ENCODE measurements at places on chromosomes 1 and 21.
A peak's percentile ranks its signal among the peaks of the same experiment; 100 is the strongest.

DNA sequence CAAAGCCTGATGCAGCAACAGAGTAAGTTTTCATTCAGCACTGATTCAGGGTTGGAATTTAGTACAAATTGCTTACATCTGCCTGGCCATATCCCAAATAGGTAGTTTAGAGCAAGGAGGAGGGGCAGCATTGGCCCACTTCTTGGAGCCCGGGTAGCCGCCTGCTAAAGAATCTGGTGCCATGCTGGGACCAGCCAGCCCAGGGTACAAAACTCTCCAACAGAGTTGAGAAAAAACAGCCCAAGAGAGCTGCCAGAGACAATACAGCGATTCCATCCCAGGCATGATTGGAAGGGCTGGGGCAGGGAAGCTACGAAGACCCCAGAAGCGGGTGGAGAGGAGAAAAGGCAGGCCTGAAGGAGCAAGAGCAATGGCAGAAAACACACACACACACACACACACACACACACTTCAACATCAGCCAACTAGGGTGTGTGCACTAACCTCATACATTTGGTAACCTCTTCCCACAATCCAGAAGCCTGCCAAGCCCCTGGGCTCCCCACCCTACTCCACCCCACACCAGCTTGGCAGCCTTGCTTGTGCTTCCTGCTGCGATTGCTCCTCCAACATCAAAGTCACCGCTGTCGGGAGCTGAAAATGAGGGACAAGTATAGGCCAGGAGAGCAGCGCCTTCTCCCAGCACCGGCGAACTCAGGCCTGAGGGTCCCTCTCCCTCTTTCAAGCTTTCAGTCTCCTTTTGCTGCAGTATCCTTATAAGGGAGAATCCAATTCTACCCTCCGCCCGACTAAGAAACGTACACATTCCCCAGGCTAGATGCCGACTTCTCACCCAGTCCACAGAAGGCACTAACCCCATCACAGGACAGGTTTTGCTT lies 1.2 kb downstream of the PIK3C2B start:
- peak; percentile 65 for DNase-seq

DNA sequence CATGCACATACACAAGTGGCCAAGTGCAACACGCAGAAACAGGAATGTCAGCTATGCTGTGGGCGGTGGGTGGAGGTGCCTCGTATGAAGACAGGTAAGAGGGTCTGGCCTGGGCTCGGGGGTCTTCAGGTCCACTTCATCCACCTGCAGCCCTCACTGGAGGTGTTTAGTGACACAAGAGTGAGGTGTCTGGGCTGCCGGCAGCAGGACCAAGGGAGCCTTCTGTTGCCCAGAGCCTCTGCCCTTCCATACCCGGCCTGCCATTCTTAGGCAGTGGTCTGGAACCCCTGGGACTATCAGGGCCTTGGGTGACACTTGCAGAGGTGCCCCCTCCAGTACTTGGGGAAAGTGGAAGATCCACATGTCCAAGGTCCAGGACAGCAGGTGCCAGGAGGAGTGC lies 21.7 kb upstream of the ACTRT2 start:
- no peak for DNase-seq

GRCh38 chr21:15014221-15014620 lies 50.6 kb downstream of the NRIP1 start:
- no peak for DNase-seq

DNA sequence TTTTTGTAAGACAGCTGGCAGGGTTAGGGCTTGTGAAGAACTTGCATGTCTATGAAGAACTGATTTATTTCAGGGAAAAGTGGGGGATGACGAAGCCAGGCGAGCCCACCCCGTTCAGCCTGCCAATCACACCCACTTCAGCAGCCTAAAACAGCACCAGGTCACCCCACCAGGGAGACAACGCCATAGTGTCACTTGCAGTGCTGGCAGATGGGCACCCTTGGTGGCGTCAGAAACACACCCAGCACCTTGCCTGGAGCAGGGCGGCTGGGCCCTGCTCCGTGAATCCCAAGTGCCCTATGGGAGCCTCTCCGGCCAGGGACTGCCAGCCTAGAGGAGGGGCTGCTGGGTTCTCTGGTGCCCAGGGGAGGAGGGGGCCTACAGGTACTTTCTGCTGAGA lies 5.0 kb upstream of the NADK start:
- DNase-seq, result no peak

GRCh38 chr1:111101854-111102642 lies 37.8 kb downstream of the DRAM2 start:
- no peak for DNase-seq

DNA sequence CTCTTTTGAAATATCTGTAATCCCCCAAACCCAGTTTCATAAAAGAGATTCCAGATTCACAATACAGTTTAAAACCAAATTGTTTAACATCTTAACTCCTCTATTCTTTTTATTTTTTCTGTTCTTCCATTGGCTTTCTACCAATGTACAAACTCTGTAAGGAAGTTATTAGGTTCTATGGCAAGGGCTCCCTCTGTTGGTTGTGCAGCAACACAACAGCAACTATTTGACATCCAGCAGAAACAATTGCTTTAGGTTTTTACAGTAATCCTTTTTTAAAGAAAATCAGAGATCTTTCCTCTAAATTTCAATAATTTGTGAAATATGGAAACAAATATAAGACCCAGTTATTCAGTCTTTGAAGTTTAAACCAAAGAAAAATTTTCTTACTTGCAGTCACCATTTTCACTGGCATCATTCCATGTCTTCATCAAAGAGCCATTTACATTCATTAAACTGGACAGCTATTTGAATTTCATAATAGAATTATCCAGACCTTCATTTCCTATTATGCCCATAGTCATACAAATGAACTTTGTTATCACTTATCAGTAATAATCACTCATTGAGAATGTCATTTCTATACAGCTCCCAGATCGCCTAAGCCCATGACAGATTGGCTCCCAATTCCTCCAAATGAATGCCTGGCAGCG lies 46.5 kb upstream of the RNF11 start:
- DNase-seq, result peak; percentile 77

DNA sequence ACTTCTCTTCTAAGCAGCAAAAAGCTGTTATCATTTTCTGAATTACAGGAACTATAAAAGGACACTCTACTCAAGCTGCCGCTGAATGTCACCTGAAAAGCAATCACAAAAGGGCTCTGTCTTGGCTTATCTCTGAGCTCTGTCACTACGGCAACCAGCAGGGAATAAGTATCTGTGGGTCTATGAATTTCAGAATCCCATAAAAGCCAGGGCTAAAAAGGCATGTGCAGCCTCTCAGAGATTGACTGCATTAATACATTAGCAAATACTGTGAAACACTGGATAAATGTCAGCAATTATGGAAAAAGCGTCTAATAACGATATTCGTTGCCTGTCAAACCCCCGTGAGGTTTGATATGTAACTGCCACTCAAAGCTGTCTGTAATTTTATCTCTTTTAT lies 210.2 kb upstream of the DMRTA2 start:
- DNase-seq, result no peak

- no peak for DNase-seq
Measured at GRCh38 chr1:234854645-234855039, 244.7 kb upstream of the IRF2BP2 start.

DNA sequence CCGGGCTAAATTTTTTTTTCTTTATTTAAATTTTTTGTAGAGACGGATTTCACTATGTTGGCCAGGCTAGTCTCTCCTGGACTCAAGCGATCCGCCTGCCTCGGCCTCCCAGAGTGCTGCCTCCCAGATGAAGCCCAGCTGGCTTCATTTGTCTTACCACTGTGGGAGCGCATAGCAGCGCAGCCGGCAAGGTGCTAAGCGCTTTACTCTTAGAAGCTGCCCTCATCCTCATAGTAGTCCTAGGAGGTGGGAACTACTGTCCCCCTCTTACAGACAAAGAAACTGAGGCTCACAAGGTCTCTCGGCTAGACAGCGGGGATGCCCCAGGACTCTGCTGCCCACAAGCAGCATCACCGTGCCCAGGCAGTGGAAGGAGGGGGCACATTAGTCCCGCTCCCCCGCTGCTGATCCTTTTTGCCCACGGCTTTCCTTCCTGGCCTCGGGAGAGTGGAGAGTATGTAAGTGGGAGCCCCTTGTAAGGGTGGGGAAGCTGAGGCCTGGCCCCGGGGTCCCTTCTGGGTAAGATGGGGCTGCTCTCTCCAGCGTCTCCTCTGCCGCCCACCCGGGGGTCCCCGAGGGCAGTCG lies 726 bp downstream of the TMEM54 start:
- no peak for DNase-seq

GRCh38 chr1:1788646-1789431 lies 10.6 kb upstream of the NADK start:
- DNase-seq, result peak; percentile 27

- DNase-seq, result no peak
Measured at GRCh38 chr1:21508580-21509350, 458 bp upstream of the ALPL start.

DNA sequence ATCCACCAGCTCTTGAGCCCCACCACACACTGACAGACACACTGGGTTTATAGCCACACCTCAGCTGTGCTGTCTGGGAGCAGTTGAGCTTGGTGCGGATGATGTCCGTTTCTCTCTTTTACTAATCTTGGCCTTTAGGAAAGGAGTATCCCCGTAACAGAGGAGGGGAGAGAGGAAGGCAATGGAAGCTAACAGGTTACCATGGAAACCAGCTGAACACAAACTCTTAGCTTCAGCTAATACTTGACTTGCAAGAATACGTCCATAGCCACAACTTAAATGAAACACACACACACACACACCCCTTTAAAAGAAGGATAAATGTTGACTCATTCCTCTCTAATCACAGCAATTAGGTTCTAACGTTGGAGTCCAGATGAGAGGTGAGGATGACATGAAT lies 28.0 kb upstream of the LRRN2 start:
- DNase-seq, result no peak

- DNase-seq, result no peak
Measured at GRCh38 chr1:46285730-46286477, 17.5 kb downstream of the LRRC41 start.
